Left lobe of liver (tissue), 2 donors: ENCODE measurements at places on chromosomes 3 and 15.

DNA sequence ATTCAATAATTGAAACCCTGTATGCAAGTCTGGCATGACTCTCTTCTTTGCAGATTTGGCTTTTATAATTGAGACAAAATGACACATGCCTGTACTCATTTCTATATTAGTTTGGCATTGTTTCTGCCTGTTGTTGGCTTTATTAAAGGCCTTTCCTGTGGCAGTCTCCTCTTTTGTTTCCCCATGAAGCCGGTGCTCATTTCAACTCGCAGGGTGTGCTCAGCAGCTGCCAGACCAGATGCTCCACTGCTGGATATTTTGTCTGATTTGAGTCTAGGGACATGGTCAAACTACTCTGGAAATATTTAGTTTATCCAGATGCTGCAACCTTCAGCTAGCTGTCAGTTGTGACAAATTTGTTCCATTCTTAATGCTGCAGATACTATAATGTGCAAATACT, 445.3 kb downstream of the NAALADL2 start:
- DNase-seq: no peak

DNA sequence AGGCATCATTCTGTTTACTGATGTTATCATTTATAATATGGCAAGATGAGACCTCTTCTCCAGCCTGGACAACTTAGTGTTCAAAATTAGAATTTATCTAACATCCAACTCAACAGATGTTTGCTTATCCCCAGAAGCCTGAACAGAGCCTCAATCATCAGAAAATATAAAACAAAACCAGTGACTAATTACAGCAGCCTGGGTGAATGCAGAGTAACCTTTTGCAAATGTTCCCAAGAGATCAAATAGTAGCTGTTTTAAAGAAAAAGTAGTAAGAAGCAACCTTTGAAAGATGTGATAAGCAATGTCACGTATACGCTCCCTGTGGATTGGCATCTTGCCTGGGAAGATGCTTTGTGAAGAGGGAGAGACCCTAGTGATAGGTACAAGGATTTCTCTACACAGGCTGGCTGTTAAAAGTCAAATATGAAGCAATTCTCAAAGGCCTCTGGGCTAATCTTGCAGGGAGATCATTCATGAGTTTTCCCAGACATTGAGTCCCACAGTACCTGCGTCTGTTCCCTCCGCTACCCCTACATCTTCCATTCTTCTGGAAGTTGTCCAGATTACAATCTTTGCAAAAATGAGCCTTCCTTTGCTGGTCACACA, 39.3 kb upstream of the PRICKLE2 start:
- DNase-seq: no peak

- no peak for DNase-seq
Measured at GRCh38 chr3:94081884-94082283, 19.0 kb downstream of the NSUN3 start.

DNA sequence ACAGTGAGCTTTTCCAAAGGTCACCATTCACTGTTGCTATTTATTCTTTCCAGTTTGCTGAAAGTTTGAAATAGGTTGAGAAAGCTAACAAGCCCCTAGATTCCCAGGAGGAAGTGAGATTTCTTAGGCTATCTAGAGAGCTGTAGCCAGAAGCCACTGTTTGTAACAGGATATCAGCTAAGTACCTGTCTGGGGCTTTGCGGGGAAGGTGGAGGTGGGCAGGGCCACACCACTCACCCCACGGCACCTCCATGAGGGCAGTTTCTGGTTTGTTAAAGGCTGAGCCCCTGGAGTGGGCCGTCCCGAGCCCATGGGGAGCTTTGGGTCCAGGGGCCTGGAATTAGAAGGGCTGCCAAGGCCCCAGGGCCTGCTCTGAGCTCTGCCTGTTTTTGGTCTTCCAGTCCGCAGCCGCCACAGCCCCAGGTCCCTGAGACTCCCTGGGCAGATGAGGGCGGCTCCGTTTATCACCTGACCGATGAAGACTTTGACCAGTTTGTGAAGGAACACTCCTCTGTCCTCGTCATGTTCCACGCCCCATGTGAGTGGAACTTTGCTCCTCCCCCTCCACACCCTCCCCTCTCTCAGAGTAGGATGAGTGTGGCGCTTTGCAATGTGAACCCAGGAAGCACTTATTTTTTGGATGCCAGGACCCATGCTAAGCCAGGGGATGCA, 63.4 kb downstream of the PDIA5 start:
- peak; percentile 85 for DNase-seq

- DNase-seq: no peak
Measured at GRCh38 chr3:13093687-13094086, 20.5 kb upstream of the IQSEC1 start.

- no peak for DNase-seq
Measured at GRCh38 chr3:58082047-58082446, 73.8 kb downstream of the FLNB start.

GRCh38 chr3:25294169-25294805, 133.8 kb upstream of the RARB start:
- DNase-seq: no peak

GRCh38 chr3:56890448-56891091, 88.8 kb upstream of the ARHGEF3 start:
- DNase-seq: no peak

DNA sequence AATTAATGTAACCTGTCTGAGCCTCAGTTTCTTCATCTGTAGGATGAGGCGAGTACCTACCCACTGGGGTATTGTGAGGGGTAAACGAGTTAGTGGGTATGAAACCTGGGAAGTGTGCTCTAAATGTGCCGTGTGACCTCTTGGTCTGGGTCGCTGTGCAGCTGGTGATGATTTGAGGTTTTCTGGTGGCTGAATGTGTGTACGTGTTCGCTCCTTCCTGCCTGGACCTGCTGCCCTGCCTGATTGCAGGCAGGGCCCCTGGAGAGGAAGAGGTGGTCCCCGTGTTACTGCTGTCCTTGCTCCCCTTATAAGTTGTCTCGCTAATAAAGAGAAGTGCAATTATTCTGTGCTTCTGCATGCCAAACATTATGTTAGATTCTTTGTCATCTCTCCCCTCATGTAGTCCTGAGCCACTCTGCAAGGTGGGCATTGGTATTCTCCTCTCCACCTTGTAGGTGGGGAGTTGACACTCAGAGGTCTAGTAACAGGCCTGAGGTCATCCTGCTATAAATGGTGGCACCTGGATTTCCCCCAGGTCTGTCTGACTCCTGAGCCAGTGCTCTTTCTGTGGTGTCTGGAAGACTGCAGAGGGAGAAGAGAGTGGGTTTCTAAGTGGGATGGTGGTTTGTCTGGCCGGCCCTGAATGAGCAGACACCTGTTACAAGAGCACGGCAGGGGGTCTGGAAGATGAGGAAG, 15.7 kb downstream of the PDIA5 start:
- no peak for DNase-seq

DNA sequence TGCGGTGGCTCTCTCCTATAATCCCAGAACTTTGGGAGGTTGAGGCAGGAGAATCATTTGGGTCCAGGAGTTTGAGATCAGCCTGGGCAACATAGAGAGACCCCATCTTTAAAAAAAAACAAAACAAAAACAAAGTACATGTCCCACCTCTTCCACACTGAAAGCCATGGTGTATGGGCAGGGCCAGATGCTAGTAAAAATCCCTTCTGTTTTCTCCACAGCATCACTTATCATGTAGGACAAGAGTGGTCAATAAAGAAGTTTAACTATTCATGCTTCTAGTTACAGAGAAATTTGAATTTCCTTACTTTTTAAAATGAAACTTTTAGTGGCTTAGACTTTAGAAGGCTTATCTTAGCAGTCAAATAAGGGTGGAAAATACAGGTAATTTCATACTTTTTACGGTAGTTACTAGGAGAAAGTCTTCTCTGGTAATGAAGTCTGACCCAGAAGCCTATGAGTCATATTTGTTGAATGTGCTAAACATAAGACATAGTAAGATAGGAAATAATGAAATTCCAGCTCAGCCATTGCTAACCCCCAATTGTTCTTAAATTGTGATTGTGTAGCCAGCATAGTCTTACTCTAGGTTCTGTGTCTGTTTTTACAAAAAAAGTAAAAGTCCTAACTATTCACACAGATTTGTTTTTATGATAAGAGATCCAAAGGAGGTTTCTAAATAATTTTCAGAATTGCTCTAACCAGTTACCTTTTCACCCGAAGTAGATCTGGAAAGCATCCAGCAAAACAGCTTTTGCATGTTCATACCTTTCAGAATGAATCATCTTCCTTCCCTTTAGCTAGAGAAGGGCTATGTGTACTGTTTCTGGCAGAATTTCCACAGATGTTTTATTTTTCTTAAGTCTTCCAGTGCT, 16.4 kb upstream of the ZNF609 start:
- no peak for DNase-seq

- DNase-seq: no peak
Measured at GRCh38 chr3:9175421-9175820, 74.0 kb downstream of the SRGAP3 start.

GRCh38 chr3:113161661-113162060, 49.7 kb upstream of the BOC start:
- no peak for DNase-seq

DNA sequence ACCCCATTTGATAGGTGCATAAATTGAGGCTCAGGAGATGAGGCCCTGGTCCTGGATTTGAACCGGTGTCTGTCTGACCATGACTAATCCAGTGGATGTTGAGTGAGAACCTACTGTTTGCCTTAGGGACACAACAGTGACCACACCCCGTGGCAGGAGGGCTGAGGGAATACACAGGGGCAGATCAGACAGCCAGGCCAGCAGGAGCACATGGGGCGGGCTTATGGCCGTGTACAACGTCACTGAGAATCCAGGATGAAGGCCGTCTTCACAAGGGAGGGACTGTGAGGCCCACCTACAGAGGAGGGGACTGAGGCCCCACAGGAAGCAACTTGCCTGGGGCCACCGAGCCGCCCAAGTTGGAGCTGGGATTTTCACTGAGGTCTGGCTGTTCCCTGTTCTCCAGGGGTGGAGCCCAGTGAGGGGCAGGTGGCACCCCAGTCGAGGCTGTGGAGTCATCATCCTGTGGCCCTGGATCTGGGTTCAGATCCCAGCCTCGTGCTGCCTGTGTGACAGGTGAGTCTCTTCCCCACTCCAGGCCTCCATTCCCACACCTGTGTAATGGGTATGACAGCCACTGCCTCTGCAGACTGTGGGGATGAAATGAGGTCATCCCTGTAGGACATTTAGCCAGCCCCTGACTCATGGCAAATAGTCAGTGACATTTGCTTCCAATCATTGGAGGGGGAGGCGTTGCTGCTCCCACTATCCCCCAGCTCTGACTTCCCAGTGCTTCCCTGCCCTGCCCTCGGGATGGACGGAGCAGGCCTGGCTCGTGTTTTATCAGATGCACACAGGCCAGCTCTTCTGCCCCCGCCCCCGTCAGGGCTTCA, 6.3 kb upstream of the PLXND1 start:
- no peak for DNase-seq

GRCh38 chr15:29736012-29736743, 86.1 kb downstream of the TJP1 start:
- DNase-seq: no peak

GRCh38 chr3:67044955-67045354, 46.8 kb downstream of the KBTBD8 start:
- no peak for DNase-seq

GRCh38 chr3:112755845-112756613, 90.6 kb downstream of the CD200R1L start:
- DNase-seq: no peak

DNA sequence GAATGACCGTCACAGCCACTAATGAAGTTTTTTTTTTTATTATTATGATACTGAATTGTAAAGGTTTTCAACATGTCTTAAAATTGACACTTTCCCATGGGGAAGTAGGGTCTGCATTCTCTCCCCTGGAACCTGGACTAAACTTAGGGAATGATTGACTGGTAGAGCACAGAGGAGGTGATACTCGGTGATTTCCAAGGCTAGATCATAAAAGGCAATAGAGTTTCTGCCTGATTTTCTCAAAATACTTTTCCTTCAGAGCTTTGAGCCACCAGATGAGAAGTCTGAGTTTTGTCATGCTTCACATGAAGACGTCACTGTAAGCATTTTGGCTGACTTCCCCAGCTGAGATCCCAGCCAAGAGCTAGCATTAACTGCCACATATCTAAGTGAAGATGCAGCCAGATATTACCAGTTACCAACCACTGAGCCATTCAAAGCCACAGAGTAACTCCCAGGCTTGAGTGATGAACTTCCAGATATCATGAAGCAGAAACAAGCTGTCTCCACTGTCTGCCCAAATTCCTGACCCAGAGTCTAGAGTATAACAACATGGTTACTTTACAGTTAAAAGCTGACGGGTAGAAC, 105.8 kb downstream of the LSAMP start:
- no peak for DNase-seq

GRCh38 chr3:53238051-53238850, 17.6 kb downstream of the TKT start:
- DNase-seq: peak; percentile 72

- DNase-seq: no peak
Measured at GRCh38 chr15:92155934-92156333, 237.7 kb upstream of the ST8SIA2 start.

GRCh38 chr3:8988384-8988655, 25.0 kb upstream of the RAD18 start:
- DNase-seq: no peak

DNA sequence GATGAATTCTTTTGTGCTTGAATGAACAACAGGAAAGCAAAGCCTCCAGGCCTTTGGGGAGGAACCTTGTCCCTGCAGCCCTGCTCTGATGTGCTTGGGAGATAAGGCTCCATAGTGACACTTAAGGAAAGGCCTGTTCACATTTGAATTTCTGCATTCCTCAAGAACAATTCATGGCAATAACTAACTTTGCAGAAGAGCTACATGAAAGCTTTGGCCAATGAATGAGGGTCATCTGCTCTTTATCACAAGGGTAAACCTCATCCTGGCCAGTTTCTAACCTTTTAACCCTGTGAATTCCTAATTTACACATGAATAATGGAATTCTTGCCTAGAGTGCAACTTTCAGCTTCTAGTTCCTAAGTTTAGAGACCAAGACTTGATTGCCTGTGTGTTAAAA, 5.6 kb downstream of the PRTG start:
- DNase-seq: no peak

DNA sequence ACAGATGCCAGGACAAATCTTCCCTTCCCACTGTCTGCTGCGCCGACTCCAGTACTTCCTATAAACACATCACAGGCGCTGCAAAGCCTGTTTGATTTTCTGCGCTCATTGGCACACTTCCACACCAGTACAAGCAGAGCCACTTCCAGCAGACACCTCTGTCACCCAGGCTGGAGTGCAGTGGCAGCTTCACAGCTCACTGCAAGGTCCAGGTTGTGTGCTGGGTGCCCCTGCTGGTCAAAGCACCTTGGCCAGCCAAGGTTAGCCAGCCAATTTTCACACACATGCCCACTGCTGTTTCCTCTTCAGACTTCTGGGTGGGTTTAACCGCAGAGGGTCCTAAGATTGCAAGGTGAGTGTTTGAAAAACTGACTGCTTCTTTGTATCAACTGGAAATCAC, 4.9 kb downstream of the CHDH start:
- peak; percentile 81 for DNase-seq

- DNase-seq: no peak
Measured at GRCh38 chr15:58505581-58505980, 73.8 kb downstream of the LIPC start.
